Smooth muscle cell of the brain vasculature (primary cell): ENCODE measurements at places on chromosomes 16 and 17.

- DNase-seq, result no peak
Measured at GRCh38 chr16:17396762-17397498, 73.8 kb downstream of the XYLT1 start.

- no peak for DNase-seq
Measured at GRCh38 chr17:75813081-75814020, 28.7 kb downstream of the UNK start.

GRCh38 chr17:44348234-44348987 lies 3.3 kb downstream of the GRN start:
- DNase-seq, result peak; percentile 29

GRCh38 chr17:27807567-27808470 lies 7.5 kb upstream of the NOS2 start:
- no peak for DNase-seq

DNA sequence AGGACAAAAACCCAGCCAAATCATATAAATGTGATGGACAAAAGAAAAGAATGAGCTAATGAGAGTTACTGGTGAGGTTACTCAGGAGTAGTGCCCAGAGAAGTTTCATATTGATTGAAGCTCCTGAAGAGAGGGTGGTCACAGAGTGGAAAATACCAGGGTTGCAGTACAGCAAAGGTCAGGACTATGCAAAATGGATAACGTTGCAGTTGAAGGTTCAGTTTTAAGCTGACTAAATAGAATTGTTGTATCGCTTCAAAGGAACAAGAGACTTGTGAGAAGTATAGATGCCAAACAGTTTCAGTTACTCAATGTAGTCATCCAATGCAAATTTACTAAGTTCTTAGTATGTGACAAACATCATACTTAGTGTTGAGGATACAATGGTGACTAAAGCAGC lies 47.1 kb downstream of the ABCA8 start:
- DNase-seq, result no peak

DNA sequence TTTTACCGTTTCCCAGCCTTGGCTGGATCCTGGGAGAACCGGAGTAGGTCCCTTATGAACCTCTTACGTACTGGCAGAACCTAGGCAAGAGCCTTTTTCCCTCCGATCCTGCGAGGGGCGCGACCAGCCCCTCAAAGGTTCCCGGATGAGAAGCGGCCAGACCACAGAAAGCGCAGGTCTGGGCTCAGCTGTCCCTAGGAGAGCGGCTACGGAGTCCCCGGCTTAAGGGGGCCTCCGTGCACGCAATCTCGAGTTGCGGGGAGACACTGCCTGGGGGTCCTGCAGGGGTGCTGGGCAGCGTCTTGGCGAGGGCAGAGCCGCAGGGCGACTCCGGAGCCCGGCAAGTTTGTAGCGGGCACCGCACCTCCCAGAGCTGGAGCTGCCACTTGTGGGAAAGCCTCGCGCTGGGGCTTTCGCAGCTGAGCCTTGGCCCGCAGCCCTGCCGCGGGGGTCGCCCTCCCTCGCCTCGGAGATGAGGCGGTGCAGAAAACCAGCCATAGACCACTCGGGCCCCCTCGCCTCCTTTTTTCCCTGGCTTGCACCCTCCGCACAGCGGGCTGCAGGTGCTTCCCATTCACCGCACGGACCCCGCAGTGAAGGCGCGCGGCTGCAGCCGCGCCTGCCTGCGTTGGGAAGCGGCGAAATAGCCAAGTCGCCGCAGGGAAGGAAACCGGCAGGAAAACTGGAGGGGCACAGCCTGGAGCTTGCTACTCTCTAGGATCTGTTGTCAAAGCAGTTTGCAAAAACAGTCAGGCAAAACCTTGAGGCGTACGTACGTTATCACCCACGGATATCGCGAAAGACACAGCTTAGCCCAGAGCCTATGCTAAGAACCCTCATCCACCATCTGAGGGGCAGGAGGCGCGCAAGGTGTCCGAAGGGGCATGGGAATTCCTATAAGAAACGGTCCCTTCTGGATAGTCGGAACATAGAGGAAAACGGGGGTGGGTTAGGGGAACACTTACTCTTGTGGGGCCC lies 834 bp downstream of the CDH8 start:
- no peak for DNase-seq

GRCh38 chr16:77555791-77556190 lies 121.0 kb upstream of the ADAMTS18 start:
- DNase-seq, result no peak

DNA sequence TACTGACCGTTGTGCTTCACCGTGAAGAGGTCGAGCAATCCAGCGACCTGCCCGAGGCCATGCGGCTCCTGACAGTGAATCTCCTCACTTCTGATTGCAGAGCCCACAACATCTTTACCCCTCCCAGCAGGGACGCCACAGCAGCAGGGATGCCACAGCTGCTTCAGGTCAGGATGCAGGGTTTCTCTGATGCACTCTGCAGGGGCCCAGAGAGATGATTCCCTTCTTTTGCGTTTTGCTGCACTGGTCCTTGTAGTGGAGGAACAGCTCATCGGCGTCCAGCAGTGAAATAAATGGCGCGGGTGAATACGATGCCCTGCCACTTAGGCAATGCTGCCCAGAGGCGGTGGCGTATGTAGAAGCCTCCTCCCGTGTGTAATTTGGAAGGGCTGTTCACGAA lies 5.6 kb downstream of the KIAA0513 start:
- DNase-seq, result no peak

DNA sequence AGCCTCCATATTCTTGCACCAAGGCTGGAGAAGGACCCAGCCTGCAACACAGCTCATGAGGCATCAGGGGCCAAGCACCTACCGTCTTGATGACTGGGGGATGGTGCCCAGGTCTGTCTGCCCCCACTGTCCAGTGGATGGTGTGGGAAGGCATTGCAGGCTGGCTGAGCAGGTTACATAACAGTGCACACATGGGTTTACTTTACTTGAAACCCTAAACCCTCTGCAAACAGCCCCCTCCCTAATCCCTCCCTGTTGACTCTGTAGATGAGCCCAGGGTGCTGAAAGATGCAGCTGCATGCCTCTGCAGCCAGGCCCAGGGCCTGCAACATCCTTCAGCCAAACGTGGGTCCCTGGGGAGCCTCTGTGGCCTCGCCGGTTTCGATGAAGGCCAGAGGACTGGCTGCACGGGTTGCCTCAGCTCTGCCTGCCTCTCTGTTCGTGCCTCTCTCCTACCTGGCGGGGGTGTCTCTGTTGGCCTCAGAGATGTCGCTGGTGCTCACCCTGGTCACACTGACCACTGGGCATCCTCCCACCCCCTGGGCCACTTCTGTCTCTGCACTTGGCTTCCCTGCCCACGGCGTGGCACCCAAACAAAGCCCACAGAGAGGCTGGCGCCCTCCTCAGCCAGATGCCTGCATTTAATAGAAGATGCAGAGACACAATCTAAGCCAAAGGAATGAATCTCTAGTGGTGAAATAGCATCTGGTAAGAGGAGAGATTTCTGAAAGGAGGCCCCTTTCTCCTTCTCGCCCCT lies 95.1 kb downstream of the METRNL start:
- DNase-seq, result peak; percentile 85

DNA sequence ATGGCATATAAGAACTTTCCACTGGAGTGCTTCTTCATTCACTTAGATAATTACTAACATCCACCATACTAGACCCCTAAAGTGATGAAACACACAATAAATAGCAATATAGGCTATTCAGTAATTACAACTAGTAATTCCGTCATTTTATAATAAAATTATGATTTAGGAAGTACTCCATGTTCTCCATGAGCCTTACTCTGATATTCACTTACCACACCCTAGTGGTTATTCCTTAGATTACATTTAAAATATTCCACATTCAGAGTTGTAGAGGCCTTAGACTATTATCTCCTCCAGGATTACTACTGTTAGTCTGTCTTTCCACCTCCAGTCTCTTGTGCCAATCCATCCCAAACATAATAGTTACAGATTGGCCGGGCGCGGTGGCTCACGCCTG lies 62.4 kb downstream of the STH start:
- no peak for DNase-seq

DNA sequence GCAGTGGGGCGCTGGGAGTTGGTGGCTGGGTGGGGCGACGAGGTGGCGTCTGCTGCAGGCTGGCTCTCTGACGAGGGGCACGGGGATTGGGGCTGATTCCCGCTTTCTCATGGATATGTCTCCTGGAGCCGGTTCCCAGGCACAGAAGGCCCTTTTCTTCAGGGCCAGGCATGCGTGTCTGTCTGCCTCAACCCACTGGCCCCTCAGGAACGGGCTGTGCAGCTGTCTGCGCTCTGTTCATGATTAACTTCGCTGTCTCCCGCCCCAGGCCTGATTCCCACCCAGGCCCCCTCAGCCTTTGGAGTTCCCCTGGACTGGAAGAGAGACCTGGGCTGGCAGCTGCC lies 53.1 kb downstream of the RAP1GAP2 start:
- no peak for DNase-seq

DNA sequence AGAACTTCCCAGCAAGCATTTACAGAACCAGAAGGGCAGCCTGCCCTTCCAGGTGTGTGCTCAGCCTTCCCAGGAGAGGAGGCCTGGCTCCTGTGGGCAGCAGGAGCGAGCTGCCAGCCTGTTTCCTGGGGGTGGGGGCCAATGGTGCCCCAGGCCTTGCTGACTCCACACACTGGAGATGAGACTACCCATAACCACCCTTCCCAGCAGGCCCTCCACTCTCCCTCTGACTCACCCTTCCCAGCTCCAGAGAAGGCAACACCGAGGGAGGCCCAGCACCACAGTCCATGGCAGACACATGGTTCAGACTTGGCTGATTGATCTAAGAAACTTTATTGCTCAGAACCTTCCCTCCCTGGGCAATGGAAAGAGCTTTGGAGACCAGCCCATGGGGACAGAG lies 1.8 kb upstream of the PRSS53 start:
- no peak for DNase-seq

DNA sequence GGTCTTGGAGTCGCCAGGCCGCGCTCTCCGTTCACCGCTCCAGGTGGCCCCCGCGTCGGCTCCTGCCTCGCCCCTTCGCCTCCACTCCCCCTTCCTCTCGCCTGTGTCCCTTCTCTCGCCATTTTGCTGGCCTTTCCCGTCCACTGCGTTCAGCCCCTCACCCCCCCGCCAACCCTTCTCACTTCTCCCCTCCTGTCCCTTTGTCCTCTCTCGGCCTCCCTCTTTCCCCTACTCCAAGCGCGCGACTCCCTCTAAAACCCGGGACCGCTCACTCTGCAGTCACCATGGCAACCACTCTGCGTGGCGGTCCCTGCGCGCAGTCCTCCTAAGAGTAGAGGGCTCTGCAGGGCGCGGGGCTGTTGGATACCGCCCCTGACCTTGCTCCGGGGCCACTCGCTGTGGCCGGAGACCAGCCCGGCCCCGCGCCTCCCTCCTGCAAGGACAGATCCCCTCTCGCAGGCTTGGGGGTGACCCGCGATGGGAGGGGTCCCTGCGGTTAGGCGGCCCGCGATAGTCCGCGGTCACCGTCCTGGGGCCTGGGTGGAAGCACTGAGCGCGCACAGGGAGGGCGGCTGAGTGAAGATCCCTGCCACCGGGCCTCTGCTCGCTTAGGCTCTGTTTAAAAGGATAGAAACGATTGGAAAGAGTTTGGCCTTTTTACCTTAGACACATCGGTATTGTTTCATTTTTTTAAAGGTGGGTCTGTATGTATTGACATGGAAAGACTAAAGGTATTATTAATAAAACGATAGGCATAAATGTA lies 454 bp downstream of the CCDC40 start:
- no peak for DNase-seq

- no peak for DNase-seq
Measured at GRCh38 chr17:66715745-66716156, 119.2 kb upstream of the CACNG5 start.

DNA sequence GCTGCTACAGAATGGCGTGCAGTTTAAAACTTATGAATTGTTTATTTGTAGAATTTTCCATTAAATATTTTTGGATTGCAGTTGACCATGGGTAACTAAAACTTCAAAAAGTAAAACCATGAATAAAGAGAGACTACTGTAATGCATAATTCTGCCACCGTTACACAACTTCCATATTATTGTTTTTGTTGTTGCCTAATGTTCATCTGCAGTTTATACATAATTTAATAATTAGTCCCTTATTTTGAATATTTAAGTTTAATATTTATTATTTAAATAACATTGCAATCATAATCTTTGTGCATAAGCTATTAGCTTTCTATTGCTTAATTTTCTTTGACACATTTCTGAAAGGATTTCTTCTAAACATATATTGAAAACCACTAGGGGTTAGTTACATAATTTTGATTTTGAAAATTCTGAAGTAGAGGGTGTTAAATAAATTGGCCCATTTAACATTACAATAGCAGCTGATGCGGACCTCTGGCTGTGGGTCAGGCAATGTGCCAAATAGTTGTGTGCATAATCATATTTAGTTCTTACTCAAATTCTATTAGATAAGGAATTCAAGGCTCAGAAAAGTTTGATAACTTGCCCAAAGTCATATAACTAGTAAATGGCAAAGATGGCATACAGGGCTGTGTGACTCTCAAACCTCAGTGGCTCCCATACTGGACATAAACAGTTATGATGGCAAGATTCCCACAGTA lies 31.1 kb downstream of the PPM1E start:
- peak; percentile 1 for DNase-seq

- DNase-seq, result no peak
Measured at GRCh38 chr16:5977329-5977728, 879.7 kb upstream of the EEF2KMT start.

GRCh38 chr17:9309216-9309615 lies 266.4 kb downstream of the STX8 start:
- no peak for DNase-seq

DNA sequence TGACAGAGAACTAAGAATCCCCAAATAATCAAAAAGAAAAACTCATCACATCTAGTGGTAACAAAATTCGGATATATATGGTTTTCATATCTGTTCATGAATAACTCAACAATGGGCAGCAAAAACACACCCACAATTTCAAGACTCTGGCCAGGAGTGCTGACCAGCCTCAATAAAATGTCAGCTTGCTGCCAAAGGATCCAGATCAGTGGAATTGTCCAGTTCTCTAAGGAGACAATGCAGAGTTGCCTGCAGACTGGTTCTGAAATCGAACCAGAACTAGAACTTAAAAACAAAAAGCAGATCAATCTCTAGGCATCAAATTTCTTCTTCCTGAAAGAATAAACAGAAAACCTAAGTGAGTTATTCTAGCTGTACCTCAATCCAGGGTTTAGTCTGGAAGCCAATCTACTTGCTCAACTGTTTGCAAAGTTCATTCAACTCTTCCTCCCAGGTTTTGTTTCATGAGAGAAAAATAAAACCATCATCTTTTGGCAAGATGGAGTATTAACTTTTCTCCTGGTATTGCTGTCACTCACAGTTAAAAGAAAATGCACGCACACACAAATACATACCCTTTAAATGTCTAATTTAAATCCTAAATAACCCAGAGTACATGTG lies 61.0 kb downstream of the CFDP1 start:
- DNase-seq, result no peak

DNA sequence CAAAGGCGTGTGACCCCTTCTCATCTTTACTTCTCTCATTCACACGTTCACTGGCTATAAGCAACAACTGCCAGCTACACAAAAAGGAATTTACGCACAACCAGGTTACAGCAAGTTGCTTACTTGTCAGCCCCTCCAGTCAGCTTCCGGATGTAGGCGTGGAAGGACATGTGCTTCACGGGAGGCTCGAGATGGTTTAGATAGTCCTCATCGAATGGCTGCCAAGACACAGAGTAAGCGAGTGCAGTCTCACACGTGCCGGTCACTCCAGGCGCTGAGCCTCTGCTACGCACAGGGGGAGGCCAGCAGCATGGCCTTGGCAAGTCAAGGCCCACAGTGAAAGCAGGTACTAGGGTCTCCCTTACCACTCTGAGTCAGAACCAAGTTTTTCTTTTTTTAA lies 28.3 kb downstream of the NPLOC4 start:
- no peak for DNase-seq
